ENCODE measurements at places on chromosomes 16 and 17. TPM values are rescaled to one million over a fixed set of nuclear protein-coding genes. Genes with fewer than 3 reads are reported as not detected.

Gene HSBP1
- total RNA-seq, result 122 TPM

Gene TIMM22
- 30.1 TPM for total RNA-seq

Gene MYH13
- not detected for total RNA-seq

Gene CA4
- total RNA-seq, result not detected

Gene HLF
- total RNA-seq, result 0.22 TPM

Gene PAGR1
- 50.8 TPM for total RNA-seq

Gene MYH1
- total RNA-seq, result not detected

Gene NPIPA7
- 12.3 TPM for total RNA-seq

Gene PLXDC1
- total RNA-seq, result 0.21 TPM

Gene NHERF2
- total RNA-seq, result 64.5 TPM

Gene KRT32
- not detected for total RNA-seq

Gene TP53TG3
- total RNA-seq, result not detected

Gene RNF112
- 0.98 TPM for total RNA-seq

Gene MT1A
- total RNA-seq, result 25.0 TPM

Gene CCL18
- total RNA-seq, result not detected

Gene PLSCR3
- 46.1 TPM for total RNA-seq

Gene MPHOSPH6
- 29.4 TPM for total RNA-seq

Gene CBLN1
- not detected for total RNA-seq

Gene MRPS23
- 169 TPM for total RNA-seq

Gene VWA3A
- not detected for total RNA-seq

Gene CAPN15
- 72.5 TPM for total RNA-seq

Gene TP53TG3F
- not detected for total RNA-seq

Gene KRTAP1-5
- not detected for total RNA-seq

Gene SALL1
- 0.56 TPM for total RNA-seq

Gene LITAF
- total RNA-seq, result 197 TPM

Gene ZG16
- not detected for total RNA-seq

Gene NAA38
- 244 TPM for total RNA-seq

Gene ITGA2B
- 1.6 TPM for total RNA-seq

Gene PKD1
- 65.1 TPM for total RNA-seq

Gene KCTD2
- 28.7 TPM for total RNA-seq

Gene CMTM2
- not detected for total RNA-seq

Gene PIMREG
- total RNA-seq, result 31.8 TPM

Gene OR2C1
- total RNA-seq, result not detected

Gene MSLN
- total RNA-seq, result 4.2 TPM

Gene LDHD
- 0.34 TPM for total RNA-seq

Gene CBFA2T3
- 0.36 TPM for total RNA-seq

Gene SOCS3
- total RNA-seq, result 41.0 TPM

Gene TEKT1
- not detected for total RNA-seq

Gene ZNF624
- total RNA-seq, result 2.3 TPM

Gene ATP6V0D1
- 109 TPM for total RNA-seq

Gene PRR15L
- 1.6 TPM for total RNA-seq

Gene HBQ1
- total RNA-seq, result 4.3 TPM

Gene SEPTIN1
- 1.9 TPM for total RNA-seq

Gene YBX2
- total RNA-seq, result 0.47 TPM

Gene ZNF594
- total RNA-seq, result 1.5 TPM

Gene PPP1R27
- total RNA-seq, result not detected

Gene C1QTNF1
- 38.9 TPM for total RNA-seq

Gene ACSM2A
- not detected for total RNA-seq

Gene ZNF205
- 16.6 TPM for total RNA-seq

Gene KRTAP4-1
- not detected for total RNA-seq

Gene KCNJ18
- not detected for total RNA-seq

Gene AGRP
- total RNA-seq, result not detected

Gene C16orf86
- 0.45 TPM for total RNA-seq

Gene ZNF19
- 2.1 TPM for total RNA-seq

Gene KRTAP4-3
- total RNA-seq, result not detected

Gene MYL4
- total RNA-seq, result not detected

Gene PIK3R5
- total RNA-seq, result 0.04 TPM

Gene PPL
- total RNA-seq, result 4.8 TPM

All from A549 treated with ZK216348 at 1 μM for 4 hours (cell line).